Mesenteric fat pad (tissue), 1 donor: ENCODE measurements at places on chromosomes 13 and 19.

- no peak for DNase-seq
Observed at GRCh38 chr19:54319049-54319448, 6.1 kb upstream of the LILRA5 start.

DNA sequence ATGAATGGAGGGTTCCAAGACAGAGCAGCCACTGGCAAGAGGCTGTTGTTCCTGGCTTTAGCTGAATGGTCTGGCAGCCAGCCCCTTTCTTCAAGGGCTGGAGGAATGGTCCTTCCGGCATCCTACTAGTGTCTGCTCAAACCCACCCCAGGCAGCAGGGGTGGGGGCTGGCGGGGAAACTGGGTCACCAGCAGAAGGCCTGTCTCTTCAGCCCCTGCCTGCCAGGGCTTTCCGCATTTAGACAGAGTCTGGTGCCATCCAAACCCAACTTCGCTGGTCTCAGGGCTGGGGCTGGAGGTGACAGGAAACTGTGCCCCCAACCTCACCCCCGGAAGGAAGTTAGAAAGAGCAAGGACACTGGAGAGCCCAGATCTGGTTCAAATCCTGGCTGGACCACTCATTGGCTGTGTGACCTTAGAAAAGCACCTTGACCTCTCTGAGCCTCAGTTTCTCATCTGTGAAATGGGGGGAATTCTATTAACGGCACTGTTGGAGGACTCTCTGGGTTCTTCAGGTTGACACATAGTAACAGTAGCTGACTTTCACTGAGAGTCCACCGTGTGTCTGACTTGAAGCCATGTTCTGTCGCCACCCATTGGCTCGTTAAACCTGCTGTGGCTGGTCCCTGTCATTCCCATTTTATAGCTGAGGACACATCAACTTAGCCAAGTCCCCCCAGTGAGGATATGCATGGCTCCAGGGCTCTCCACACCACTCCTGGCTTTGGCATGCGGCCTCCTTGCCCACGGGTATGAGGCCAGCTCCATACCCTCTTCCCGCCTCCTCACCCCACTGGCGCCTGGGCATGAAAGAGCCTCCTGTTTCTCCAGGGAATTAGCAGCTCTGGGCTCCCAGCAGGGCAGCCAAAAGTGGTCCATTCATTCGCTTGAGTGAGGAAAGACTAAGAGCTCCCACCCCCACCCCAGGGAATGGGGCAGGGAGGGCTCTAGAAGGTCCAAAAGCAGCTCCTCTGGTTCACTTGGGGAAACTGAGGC lies 2.5 kb upstream of the NR2C2AP start:
- DNase-seq: no peak

DNA sequence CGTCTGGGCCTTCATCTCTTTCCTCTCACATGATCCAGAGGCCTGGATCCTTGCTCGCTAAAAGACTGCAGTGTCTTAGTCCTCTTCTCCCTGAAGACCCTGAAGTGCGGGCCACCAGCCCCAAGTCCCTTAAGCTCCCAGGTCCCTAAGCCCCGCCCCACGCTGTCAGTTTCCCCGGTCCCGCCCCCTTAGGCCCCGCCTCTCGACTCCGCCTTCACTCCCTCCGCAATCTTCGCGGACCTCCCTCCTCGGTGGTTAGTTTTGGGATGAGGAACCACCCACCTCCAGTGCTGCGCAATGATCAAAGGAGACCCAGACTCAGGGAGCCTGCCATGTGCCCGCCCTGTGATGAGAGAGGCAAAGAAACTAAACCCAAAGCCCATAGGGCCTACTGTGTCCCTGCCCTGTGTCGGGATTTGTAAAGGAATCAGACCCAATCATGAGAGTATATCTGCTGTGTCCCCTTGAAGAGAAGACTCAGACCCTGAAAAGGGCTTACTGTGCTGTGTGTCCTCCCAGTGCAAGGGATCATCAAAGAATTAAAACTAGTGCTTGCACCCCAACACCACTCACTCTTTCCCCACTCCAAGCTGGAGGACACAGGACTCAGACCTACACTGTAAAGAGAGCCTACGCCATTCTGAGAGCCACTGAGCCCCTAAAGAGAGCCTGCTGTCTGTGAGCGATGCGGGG lies 3.0 kb upstream of the COX6B1 start:
- DNase-seq: no peak

GRCh38 chr19:10006335-10006708 lies 4.0 kb downstream of the COL5A3 start:
- no peak for DNase-seq

DNA sequence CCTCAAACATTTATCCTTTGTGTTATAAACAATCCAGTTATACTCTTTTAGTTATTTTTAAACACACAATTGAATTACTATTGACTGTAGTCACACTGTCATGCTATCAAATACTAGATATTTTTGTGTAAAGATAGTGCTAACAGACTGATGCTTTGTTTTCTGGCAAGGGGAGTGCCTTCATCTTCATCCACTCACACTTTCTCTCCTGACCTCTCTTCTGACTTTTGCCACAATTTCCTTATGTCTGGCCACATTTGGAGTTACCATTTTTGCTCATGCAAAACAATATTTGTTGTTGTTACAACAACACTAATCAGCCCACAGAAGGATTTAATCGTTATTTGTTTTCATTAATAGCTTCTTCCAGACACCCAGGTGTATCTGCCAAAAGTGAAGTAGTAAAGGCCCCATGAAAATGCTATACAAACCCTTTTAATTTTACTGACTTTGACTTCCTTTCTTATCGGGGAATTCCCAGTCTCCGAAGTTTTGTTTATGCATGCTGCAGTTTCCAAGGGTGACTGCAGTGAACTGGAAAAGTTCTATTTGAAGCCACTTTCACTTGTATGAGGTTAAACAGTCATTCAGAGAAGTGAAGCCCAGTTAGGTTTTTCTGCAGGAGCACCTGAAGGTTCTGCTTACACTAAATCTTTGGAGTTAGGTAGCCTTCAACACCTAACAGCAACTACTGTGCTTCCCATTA lies 66.1 kb upstream of the FRY start:
- DNase-seq: no peak

DNA sequence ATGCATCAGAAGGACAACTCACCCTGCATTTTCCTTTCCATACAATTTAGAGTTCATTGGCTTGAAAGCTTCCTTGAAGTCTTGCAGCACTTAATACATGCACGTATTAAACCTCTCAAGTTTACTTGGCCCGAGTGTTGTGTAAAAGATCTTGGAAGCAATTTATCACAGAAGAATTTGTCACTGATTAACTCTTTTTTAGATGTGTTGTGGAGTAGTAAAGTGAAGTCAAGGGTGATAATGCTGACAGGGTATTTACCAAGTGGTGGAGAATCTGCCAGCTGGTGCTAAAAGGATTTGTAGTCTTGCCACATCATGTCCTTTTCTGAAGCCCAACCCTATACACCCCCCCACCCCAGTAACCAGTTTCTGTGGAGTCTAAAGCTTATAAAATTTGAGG lies 421.0 kb upstream of the MIR17HG start:
- no peak for DNase-seq

DNA sequence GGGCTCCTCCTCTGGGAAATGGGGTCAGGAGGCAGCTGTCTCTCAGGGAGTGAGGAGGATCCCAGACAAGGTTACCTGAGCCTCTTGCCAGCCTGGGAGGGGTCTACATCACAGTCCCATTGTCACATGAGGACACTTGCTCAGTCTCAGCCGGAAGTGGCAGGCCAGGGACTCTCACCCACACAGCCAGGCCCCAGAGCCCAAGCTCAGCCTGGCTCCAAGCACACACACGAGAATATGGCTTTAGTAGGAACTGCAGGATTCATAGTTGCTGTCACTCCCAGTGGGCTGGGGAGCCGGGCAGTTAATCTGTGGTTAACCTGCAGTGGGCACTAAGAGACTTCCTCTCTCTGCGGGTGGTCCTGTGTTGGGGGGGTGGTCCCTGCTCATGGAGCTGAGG lies 15.8 kb upstream of the RELB start:
- no peak for DNase-seq

- DNase-seq: no peak
Observed at GRCh38 chr13:25946321-25946720, 105.5 kb downstream of the SHISA2 start.

GRCh38 chr19:6226444-6227155 lies 53.2 kb downstream of the MLLT1 start:
- DNase-seq: no peak

- no peak for DNase-seq
Observed at GRCh38 chr13:43273362-43273761, 250.0 kb downstream of the DNAJC15 start.
